ENCODE measurements at places on chromosomes 5 and 9. TPM values are rescaled to one million over a fixed set of nuclear protein-coding genes. Genes with fewer than 3 reads are reported as not detected.
A peak's percentile ranks its signal among the peaks of the same experiment; 100 is the strongest.

DNA sequence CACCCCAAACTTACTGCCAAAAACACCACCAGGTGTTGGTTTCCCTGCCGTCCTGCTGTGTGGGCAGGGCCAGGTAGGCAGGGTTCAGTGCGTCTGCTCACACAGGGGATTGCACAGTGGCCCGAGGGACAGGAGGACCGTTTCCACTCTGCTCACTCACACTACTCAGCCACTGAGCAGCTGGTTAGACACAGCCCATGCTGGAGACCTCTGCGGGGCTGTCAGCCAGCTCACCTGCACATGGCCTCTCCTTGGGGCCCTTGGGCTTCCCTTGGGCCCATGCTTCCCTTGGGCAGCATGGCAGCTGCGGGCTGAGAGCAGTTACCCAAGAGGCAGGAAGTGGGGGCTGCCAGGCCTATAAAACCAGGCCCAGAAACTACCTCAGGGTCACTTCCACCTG, 79.0 kb downstream of the SYK start:
- DNase-seq, result no peak

DNA sequence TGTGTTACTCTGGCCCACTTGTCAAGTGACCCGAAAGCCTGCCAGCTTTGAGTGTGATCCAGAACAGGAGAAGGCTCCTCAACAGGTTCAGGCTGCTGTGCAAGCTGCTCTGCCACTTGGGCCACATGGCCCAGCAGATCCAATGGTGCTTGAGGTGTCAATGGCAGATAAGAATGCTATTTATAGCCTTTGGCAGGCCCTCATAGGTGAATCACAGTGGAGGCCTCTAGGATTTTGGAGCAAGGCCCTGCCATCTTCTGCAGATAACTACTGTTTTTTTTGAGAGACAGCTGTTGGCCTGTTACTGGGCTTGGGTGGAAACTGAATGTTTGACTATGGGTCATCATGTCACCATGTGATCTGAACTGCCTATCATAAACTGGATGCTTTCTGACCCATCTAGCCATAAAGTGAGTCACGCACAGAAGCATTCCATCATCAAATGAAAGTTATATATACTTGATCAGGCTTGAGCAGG, 180.8 kb downstream of the CARTPT start:
- DNase-seq, result peak; percentile 65

GRCh38 chr9:121909111-121909510, 184.0 kb downstream of the TTLL11 start:
- DNase-seq, result no peak

ZNF300 gene
- total RNA-seq, result 7.5 TPM

PAEP gene
- total RNA-seq, result not detected

FOXE1 gene
- 0.28 TPM for total RNA-seq

All from IMR-90 (cell line).